Vein endothelial cell (primary cell): ENCODE measurements at places on chromosomes 7 and 10. TPM values are rescaled to one million over a fixed set of nuclear protein-coding genes. Genes with fewer than 3 reads are reported as not detected.

The SPDYE2 gene
- total RNA-seq: not detected in 2 replicates

The COBL gene
- not detected in 2 replicates for total RNA-seq

The STEAP4 gene
- total RNA-seq: not detected in 2 replicates

The ENO4 gene
- 0.10 and 0.33 TPM in 2 replicates for total RNA-seq

The CROT gene
- 7.5 and 9.8 TPM in 2 replicates for total RNA-seq

The NYAP1 gene
- total RNA-seq: 4.0 and 4.6 TPM in 2 replicates

The SRRM3 gene
- total RNA-seq: 0.67 and 2.6 TPM in 2 replicates

The INMT gene
- total RNA-seq: under 0.01 TPM in 1 of 2 replicates, not detected in the other

The UCN3 gene
- not detected in 2 replicates for total RNA-seq

The CCDC146 gene
- 0.67 and 1.6 TPM in 2 replicates for total RNA-seq

The C7orf33 gene
- total RNA-seq: not detected in 2 replicates

The NACAD gene
- total RNA-seq: 0.76 and 1.6 TPM in 2 replicates

The CPED1 gene
- 0.65 and 2.5 TPM in 2 replicates for total RNA-seq

The SPDYE5 gene
- not detected in 2 replicates for total RNA-seq

The C10orf67 gene
- not detected in 2 replicates for total RNA-seq

The PLPP4 gene
- total RNA-seq: 0.65 and 1.6 TPM in 2 replicates

The BPGM gene
- total RNA-seq: 48.2 and 55.9 TPM in 2 replicates

The CRYGN gene
- not detected in 2 replicates for total RNA-seq

The CALCR gene
- not detected in 2 replicates for total RNA-seq

The TSC22D4 gene
- total RNA-seq: 45.5 and 51.3 TPM in 2 replicates

The CDH23 gene
- total RNA-seq: under 0.01 TPM in 1 of 2 replicates, not detected in the other

The SLC18A2 gene
- not detected in 2 replicates for total RNA-seq

The HIF1AN gene
- total RNA-seq: 8.8 and 9.7 TPM in 2 replicates

The DPYSL4 gene
- 47.4 and 50.4 TPM in 2 replicates for total RNA-seq

The TDRD1 gene
- under 0.01 TPM in 1 of 2 replicates, not detected in the other for total RNA-seq

The VPS37D gene
- total RNA-seq: 2.5 and 3.9 TPM in 2 replicates

The LIPK gene
- not detected in 2 replicates for total RNA-seq

The TMEM140 gene
- total RNA-seq: 24.9 and 28.7 TPM in 2 replicates

The CHST3 gene
- 8.2 and 12.7 TPM in 2 replicates for total RNA-seq

The CCL24 gene
- not detected in 2 replicates for total RNA-seq

The ZSCAN25 gene
- total RNA-seq: 11.8 and 13.1 TPM in 2 replicates

The SPDYE17 gene
- not detected in 2 replicates for total RNA-seq

The CYP2W1 gene
- not detected in 2 replicates for total RNA-seq

The EBLN1 gene
- total RNA-seq: not detected in 2 replicates

The LRRC61 gene
- 0.29 and 2.0 TPM in 2 replicates for total RNA-seq

The EPO gene
- not detected in 2 replicates for total RNA-seq

The ZNF107 gene
- 3.9 and 4.6 TPM in 2 replicates for total RNA-seq

The PLEKHS1 gene
- total RNA-seq: under 0.01 TPM in 1 of 2 replicates, not detected in the other

The GALNT17 gene
- not detected in 2 replicates for total RNA-seq

The GHRHR gene
- total RNA-seq: not detected in 2 replicates

The AQP1 gene
- 1.6 and 4.9 TPM in 2 replicates for total RNA-seq

The VWC2 gene
- not detected in 2 replicates for total RNA-seq

The SNCG gene
- 53.1 and 60.4 TPM in 2 replicates for total RNA-seq

The NPY4R2 gene
- not detected in 2 replicates for total RNA-seq

The IL2RA gene
- not detected in 2 replicates for total RNA-seq

The PNLIP gene
- total RNA-seq: not detected in 2 replicates

The FBXO24 gene
- 0.19 and 0.65 TPM in 2 replicates for total RNA-seq

The UNC5B gene
- 9.8 and 14.0 TPM in 2 replicates for total RNA-seq

The NMT2 gene
- 77.2 and 101 TPM in 2 replicates for total RNA-seq

The LBX1 gene
- total RNA-seq: not detected in 2 replicates

The STOX1 gene
- total RNA-seq: under 0.01 and 0.10 TPM in 2 replicates
